Thoracic aorta (tissue), 2 donors: ENCODE measurements at places on chromosomes 5 and 9.

GRCh38 chr5:150162142-150162513 lies 4.5 kb upstream of the CDX1 start:
- no peak for DNase-seq

DNA sequence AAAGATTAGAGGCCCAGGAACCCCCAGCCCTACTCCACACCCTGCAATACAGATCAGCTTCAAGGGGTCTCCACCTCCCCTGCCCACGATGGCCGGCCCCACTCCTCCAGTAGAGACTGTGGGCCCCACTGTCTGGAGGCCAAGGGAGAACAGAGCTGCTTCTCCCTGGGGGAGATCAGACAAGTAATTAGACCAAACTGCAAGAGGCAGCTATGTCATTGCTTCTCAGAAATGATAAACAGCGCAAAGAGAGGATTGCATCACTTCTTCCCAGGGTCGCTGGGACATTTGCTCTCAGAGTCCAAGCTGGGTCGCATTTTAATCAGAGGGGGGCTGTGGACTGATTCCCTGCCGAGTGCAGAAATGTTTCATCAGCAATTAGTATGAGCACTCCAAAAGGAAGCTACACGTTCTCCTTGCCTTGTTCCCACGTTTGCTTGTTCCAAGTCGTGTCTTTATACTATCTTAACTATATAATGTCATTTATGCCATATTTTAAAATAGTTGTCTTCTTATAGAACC lies 59.9 kb downstream of the ROPN1L start:
- DNase-seq, result no peak

GRCh38 chr9:124251605-124252378 lies 6.0 kb upstream of the NEK6 start:
- DNase-seq, result no peak

GRCh38 chr5:151798674-151799073 lies 26.9 kb downstream of the G3BP1 start:
- no peak for DNase-seq

- no peak for DNase-seq
Observed at GRCh38 chr9:127554966-127555839, 56.9 kb upstream of the STXBP1 start.

GRCh38 chr5:5667136-5667554 lies 244.7 kb downstream of the ICE1 start:
- DNase-seq, result no peak
